ENCODE measurements at places on chromosomes 5 and 9. TPM values are rescaled to one million over a fixed set of nuclear protein-coding genes. Genes with fewer than 3 reads are reported as not detected.
A peak's percentile ranks its signal among the peaks of the same experiment; 100 is the strongest.

DNA sequence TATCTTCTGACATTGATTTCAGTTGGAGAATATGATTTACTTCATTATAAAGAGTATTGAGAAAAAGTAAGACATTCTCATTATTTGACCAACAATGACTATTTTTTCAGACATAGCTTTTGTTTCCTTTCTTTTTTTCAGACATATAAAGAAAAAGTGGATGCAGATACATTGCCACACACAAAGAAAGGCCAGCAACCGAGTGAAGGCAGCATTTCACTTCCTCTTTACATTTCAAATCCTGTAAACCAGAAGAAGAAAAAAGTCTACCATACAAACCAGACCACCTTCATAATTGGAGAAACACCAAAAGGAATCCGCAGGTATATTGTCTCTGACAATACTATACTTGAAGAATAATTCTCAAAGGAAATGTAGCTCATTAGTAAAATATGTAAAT is 128.9 kb downstream of the ERCC6L2 start:
- H3K4me1 ChIP-seq: peaks cover 16% of the 10 kb centered on the region
- H3K27me3 ChIP-seq: no peaks in the 10 kb centered on the region
- H3K36me3 ChIP-seq: peaks cover 7% of the 10 kb centered on the region
- no peak overlapping the region for H3K27ac ChIP-seq

GRCh38 chr9:130927338-130927737 is 11.7 kb downstream of the FIBCD1 start:
- H3K27me3 ChIP-seq: no peaks in the 10 kb centered on the region
- H3K4me3 ChIP-seq: no peak overlapping the region
- no peak overlapping the region for H3K27ac ChIP-seq

DNA sequence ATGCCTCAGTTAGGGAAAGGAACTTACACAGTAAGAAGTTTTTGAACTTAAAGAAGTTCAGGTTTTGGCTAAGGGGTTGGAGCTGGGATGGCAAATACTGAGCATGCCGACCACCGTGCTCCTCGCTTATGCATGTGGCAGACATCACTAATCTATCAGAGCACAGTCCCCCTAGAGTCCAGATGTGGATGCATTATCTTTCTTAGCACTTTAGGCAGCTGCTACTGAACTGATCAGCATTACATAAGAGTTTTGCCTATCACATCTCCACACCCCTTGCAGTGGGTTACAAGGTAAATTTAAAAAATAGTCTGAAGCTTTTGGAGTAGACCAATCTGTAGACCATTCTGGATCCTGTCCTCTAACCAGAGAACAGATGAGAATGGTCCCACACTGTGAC is 22.4 kb downstream of the MACIR start:
- H3K4me1 ChIP-seq: no peaks in the 10 kb centered on the region
- H3K4me3 ChIP-seq: no peak overlapping the region
- no peaks in the 10 kb centered on the region for H3K36me3 ChIP-seq
- no peaks in the 10 kb centered on the region for H3K27me3 ChIP-seq
- no peak for DNase-seq

DNA sequence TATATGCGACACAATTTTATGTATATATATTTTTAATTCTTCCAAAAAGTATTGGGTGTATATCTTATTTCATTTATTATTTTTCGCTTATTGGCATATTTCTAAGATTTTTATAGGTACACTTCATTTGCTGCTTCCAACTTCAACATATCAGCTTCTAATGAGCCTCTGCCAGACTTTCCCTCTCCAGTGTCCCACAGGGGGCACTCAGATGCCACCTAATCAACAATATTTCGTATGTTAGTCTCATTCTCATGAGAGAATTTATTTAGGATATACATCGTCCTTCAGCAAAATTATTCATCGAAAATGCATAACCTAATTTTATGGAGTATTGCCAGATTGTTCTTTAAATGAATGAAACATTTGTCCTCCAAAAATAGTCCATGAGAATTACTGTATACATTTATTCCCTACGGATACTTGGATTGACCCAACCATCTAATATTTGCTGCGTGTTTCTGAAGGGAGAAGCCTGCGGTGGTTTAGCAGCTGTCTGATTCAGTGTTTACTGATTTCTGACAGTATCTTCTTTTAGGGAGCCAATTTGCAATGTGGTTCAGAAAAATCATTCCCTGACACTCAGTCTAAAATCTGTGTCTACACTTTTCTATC is 100.6 kb upstream of the SELENOP start:
- H3K36me3 ChIP-seq: no peaks in the 10 kb centered on the region
- no peak for DNase-seq

DNA sequence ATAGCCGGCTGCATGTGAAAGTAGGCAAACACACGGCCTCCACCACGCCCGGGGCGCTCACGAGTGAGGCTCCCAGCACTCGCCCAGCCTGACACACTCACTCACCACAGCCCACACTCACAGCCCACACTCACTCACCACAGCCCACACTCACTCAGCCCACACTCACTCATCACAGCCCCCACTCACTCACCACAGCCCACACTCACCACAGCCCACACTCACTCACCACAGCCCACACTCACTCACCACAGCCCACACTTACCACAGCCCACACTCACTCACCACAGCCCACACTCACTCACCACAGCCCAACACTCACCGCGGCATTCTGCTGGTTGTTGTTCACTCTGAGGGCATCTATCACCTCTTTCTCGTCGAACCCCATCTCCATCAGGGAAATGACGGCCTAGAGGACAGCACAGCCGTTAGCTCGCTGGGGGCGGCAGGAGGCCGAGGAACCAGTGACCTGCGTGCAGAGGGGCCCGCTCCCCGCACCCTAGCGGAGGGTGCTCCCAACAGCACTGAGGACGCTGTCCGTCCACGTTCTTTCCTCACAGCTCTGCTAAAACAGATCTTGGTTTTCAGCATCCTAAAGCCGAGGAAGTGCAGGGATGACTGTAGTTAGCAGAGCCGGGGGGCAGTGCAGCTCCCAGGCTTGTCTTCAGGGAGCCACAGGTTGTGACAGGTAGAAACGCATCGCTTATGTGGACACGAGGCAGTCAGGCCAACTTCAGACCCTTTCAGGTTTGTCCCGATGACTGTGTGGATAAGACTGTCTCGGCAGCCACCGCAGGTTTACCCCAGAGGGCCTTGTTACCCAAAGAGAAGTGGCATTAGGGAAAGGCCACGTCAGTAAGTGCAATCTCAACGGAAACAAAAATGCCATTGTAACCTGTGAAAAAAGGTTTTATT is 21.6 kb downstream of the UBAC1 start:
- peak overlapping the region; percentile 51 for H3K27ac ChIP-seq
- no peaks in the 10 kb centered on the region for H3K4me1 ChIP-seq
- peak; percentile 59 for DNase-seq

GRCh38 chr5:32138839-32139493 is 35.2 kb downstream of the GOLPH3 start:
- peaks cover 19% of the 10 kb centered on the region for H3K36me3 ChIP-seq
- H3K27me3 ChIP-seq: no peaks in the 10 kb centered on the region
- peaks cover 7% of the 10 kb centered on the region for H3K4me1 ChIP-seq
- H3K4me3 ChIP-seq: no peak overlapping the region
- no peak for DNase-seq

DNA sequence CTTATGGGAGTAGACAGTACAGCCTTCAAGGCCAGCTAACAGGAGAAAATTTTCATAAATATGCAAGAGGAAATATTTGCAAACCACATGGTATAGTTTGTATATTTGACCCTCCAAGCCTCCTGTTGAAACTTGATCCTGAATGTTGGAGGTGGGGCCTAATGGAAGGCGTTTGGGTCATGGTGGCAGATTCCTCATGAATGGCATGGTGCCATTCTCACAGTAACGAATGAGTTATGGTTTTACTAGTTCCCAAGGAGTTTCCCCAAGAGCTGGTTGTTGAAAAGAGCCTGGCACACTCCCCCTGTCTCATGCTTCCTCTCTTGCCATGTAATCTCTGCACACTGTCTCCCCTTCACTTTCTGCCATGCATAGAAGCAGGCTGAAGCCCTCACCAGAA is 3.3 kb upstream of the PAIP1 start:
- no peak overlapping the region for H3K4me3 ChIP-seq
- peaks cover 9% of the 10 kb centered on the region for H3K4me1 ChIP-seq
- H3K36me3 ChIP-seq: no peaks in the 10 kb centered on the region
- no peaks in the 10 kb centered on the region for H3K27me3 ChIP-seq
- DNase-seq: no peak

GRCh38 chr5:40958811-40959210 is 49.5 kb downstream of the C7 start:
- H3K27ac ChIP-seq: no peak overlapping the region
- H3K4me1 ChIP-seq: no peaks in the 10 kb centered on the region
- H3K27me3 ChIP-seq: no peaks in the 10 kb centered on the region
- no peak overlapping the region for H3K4me3 ChIP-seq
- DNase-seq: no peak

DNA sequence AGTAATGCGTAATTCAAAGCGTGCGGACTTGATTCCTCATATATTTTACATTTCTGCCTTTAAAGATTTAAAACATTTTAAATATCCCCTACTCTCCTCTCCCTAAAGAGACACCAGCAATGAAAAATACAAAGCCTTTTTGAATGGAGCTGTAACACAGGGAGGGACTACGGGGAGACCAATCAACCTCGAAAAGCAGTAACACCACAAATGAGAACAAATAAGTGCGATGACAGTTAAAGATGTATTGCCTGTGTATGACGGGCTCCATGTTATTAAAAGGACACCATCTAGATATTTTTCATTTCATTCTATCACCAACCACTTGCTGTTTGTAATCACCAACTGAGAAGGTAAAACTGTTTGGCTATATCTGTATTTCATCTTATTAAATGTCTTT is 230.3 kb upstream of the TBCA start:
- no peaks in the 10 kb centered on the region for H3K36me3 ChIP-seq
- no peak overlapping the region for H3K4me3 ChIP-seq
- no peaks in the 10 kb centered on the region for H3K27me3 ChIP-seq
- no peak for DNase-seq
- no peaks in the 10 kb centered on the region for H3K4me1 ChIP-seq

DNA sequence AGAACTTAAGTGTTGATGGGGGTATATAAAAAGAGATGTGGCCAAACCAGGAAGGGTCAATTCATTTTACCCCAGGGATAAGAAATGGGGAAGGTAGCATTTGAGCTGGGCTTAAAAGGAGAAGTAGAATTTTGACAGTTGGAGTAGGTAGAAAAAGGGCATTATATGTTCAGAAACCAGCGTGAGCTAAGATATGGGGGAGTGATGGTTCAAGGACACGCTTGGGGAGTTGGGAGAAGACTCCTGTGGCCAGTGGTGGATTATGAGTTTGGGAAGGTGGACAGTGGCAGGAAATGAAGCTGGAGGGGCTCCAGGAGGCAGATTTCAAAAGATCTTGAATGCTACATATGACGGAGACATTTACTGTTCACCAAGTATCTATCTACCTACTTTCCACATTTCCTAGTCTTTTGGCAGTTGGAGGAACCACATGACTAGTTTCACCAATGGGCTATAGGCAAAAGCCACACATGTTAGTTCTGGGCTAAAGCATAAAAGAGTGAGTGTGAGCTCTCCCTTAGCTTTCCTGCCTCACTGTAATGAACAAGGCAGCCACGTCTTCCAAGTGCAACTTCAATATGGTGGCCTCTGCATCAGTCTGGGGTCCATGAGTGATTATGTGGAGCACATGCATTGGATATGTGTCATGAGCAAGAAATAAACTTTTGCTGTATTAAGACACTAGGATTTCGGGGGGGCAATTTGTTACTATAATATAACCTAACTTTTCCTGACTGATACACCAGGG is 15.7 kb upstream of the GSN start:
- DNase-seq: no peak
- no peaks in the 10 kb centered on the region for H3K4me1 ChIP-seq
- H3K36me3 ChIP-seq: no peaks in the 10 kb centered on the region
- H3K4me3 ChIP-seq: no peak overlapping the region
- H3K27me3 ChIP-seq: no peaks in the 10 kb centered on the region

GRCh38 chr9:79868567-79869189 is 296.9 kb downstream of the TLE4 start:
- H3K27ac ChIP-seq: no peak overlapping the region
- H3K27me3 ChIP-seq: no peaks in the 10 kb centered on the region
- no peaks in the 10 kb centered on the region for H3K4me1 ChIP-seq
- no peak overlapping the region for H3K4me3 ChIP-seq
- no peak for DNase-seq

DNA sequence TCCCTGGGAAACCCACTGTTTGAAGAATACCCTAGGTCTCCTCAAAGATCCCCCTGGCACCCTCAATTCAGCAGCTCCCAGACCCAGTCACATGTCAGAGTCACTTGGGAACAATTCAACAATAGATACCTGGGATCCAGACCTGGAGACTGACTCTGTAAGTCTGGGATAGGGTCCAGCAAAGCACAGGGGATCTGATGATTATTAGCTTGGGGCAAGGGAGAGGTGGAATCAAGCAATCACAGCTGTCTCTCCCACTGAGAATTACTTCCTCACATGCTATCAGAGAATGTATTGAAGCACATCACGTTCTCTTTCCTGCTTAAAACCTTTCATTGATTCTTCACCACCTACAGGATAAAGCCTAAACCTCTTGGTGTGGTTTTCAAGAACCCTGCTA is 5.9 kb downstream of the FAM193B start:
- no peak overlapping the region for H3K4me3 ChIP-seq
- H3K27me3 ChIP-seq: no peaks in the 10 kb centered on the region
- no peak overlapping the region for H3K27ac ChIP-seq
- DNase-seq: no peak
- no peaks in the 10 kb centered on the region for H3K36me3 ChIP-seq

- no peak overlapping the region for H3K27ac ChIP-seq
- no peaks in the 10 kb centered on the region for H3K36me3 ChIP-seq
- H3K4me3 ChIP-seq: no peak overlapping the region
- no peaks in the 10 kb centered on the region for H3K4me1 ChIP-seq
- H3K27me3 ChIP-seq: no peaks in the 10 kb centered on the region
These were observed 211.3 kb downstream of the NTRK2 start for GRCh38 chr9:84880835-84881234.

GRCh38 chr5:30401479-30402058 is 791.9 kb upstream of the CDH6 start:
- no peaks in the 10 kb centered on the region for H3K36me3 ChIP-seq
- H3K27me3 ChIP-seq: no peaks in the 10 kb centered on the region
- DNase-seq: no peak
- no peak overlapping the region for H3K27ac ChIP-seq
- H3K4me3 ChIP-seq: no peak overlapping the region

DNA sequence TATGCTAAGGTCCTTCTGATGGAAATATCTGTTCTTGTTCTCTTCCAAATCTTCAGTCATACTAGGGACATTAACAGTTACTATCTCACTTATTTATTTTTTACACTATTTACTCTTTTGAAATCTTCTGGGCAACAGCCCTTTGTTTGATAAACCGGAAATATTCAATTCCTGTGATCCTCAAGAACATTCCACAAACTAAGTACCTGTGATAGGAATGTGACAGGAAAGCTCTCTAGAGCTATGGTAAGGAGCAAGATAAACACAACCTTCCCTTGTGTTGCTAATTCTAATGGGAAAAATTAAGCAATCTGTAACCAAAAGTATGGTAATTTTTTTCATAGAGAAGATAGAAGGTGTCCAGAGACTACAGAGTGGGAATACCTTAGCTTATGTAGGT is 22.0 kb upstream of the ANKRD34B start:
- H3K27me3 ChIP-seq: no peaks in the 10 kb centered on the region
- H3K4me3 ChIP-seq: no peak overlapping the region
- no peaks in the 10 kb centered on the region for H3K36me3 ChIP-seq
- no peak overlapping the region for H3K27ac ChIP-seq

Gene BNIP1
- polyA plus RNA-seq: 19.6 TPM

Gene PCSK1
- not detected for polyA plus RNA-seq

Gene MRPL41
- polyA plus RNA-seq: 36.3 TPM

Gene NR4A3
- polyA plus RNA-seq: not detected

Gene FAXDC2
- polyA plus RNA-seq: 0.32 TPM

Gene TGFBI
- polyA plus RNA-seq: 0.07 TPM

Gene ARL15
- 13.3 TPM for polyA plus RNA-seq

Gene SPINK13
- not detected for polyA plus RNA-seq

Gene PCDHGB3
- polyA plus RNA-seq: not detected

Gene SPEF2
- 7.3 TPM for polyA plus RNA-seq

All from naive thymus-derived CD4-positive, alpha-beta T cell (primary cell).